Umbilical cord (tissue), 2 donors: ENCODE measurements at places on chromosomes 2 and 18. TPM values are rescaled to one million over a fixed set of nuclear protein-coding genes. Genes with fewer than 3 reads are reported as not detected.

DNA sequence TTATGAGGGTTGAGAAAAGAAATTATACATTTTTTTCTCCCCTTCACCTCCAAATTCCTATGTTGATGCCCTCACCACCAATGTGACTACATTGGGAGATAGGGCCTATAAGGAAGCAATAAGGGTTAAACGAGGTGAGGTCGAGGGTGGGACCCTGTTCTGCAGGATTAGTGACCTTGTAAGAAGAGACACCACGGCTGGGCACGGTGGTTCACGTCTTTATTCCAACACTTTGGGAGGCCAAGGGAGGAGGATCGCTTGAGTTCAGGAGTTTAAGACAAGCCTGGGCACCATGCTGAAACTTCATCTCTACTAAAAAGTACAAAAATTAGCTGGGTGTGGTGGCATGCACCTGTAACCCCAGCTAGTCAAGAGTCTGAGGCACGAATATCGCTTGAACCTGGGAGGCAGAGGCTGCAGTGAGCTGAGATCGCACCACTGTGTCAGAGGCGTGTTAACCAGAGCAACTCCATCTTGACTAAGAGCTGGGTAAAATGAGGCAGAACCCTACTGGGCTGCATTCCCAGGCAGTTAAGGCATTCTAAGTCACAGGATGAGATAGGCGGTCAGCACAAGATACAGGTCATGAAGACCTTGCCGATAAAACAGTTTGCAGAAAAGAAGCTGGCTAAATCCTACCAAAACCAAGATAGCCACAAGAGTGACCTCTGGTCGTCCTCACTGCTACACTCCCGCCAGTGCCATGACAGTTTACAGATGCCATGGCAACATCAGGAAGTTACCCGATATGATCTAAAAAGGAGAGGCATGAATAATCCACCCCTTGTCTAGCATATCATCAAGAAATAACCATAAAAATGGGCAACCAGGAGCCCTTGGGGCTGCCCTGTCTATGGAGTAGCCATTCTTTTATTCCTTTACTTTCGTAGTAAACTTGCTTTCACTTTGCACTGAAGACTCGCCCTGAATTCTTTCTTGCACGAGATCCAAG, 77.0 kb downstream of the NCAPH start:
- no peak for DNase-seq

- no peak for DNase-seq
Measured at GRCh38 chr18:78582898-78583738, 396.5 kb upstream of the SALL3 start.

DNA sequence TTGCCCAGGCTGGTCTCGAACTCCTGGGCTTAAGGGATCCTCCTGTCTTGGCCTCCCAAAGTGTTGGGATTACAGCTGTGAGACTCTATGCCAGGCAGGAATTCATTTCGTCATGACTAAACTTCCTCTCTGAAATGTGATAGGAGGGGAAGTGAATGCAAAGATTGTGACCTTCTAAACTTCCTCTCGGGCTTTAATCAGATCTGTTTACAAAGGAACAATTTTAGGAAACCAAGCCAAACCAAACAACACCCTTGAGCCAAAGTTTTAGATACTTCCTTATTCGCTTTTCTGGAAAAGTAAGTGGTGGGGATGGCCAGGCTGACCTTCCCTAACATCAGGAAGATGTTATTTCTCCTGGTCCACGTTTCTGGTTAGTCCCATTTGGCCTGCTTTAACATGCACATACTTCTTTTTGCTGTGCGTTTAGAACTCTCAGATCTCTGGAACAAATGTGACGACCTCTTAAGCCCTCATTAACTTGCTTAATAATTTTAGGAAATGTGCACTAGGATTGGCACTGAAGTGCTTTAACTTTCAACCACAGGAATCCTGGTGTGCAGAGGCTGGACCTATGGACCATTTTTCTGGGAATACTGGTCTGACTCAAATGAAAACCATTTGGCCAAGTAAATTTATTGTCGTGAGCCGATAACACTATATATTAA, 33.2 kb upstream of the YES1 start:
- DNase-seq: peak; percentile 36

GRCh38 chr18:46224181-46224775, 120.1 kb downstream of the HAUS1 start:
- no peak for DNase-seq

DNA sequence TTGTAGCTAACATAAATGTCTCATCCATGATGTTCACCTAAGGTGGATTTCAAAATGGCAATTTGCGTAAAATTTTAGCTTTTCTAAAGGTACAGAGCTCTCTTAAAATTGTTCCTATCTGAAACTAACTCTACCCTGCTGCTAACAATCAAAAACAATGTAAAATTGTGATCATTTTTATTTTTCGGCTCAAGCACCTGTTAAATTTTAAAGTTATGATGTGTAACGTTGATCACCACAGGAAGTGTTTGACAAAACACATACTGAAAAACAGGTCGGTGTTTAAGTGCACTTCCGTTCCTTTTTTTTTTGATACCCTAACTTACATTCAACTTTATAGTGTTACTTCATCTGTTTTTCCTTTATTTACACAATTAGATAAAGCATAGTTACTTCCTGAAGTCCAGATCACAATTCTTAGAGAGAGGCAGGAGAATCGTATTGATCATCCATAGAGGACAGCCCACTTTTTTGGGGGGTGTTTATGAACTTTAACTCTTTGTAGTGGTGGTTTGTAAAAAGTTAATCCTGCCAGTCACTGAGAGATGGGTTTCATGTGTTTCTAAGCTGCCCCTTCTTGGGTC, 6.0 kb upstream of the NCK2 start:
- no peak for DNase-seq

DNA sequence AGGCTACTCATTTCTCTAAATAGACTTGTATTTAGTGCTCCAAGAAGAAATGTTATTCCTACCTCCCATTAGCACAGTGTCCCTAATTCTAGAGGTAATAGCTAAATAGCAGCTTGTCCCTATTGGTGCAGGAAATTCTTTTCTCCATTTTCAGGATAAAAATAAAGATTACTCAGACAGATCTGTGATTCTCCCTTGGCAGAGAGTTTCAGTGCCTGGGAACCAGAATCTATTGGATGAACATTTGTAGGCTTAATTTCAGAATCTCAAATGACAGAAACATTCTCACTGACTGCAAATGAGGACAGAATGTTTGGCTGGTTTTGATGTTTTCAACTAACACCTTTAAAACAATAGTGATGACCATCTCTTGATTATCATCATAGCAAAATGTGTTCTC, 33.3 kb upstream of the LGALSL start:
- DNase-seq: peak; percentile 33

- no peak for DNase-seq
Measured at GRCh38 chr2:55590810-55591440, 26.5 kb downstream of the PPP4R3B start.

GRCh38 chr2:9137379-9138150, 69.0 kb upstream of the ASAP2 start:
- DNase-seq: no peak

RIOK3 gene
- 108 TPM for total RNA-seq

LDLRAD4 gene
- 104 TPM for total RNA-seq

CD28 gene
- total RNA-seq: 13.0 TPM

PSMD14 gene
- total RNA-seq: 33.7 TPM

WDFY1 gene
- total RNA-seq: 99.7 TPM

TWIST2 gene
- total RNA-seq: 32.0 TPM

EMILIN1 gene
- total RNA-seq: 287 TPM
